ENCODE measurements at places on chromosomes 1 and 21. TPM values are rescaled to one million over a fixed set of nuclear protein-coding genes. Genes with fewer than 3 reads are reported as not detected.

RUNX1 gene
- total RNA-seq: 41.4 TPM

CLCA1 gene
- not detected for total RNA-seq

TOMM20 gene
- total RNA-seq: 109 TPM

UCHL5 gene
- total RNA-seq: 36.8 TPM

RIPPLY3 gene
- total RNA-seq: not detected

BMP8B gene
- 0.19 TPM for total RNA-seq

DNASE2B gene
- total RNA-seq: not detected

Measured in activated naive CD4-positive, alpha-beta T cell treated with anti-CD3 and anti-CD28 coated beads, Interleukin-2, amount 10 ng/mL, durations not matched to agents 5 hours and 36 hours (primary cell).